ENCODE measurements at places on chromosomes 16 and 17.

DNA sequence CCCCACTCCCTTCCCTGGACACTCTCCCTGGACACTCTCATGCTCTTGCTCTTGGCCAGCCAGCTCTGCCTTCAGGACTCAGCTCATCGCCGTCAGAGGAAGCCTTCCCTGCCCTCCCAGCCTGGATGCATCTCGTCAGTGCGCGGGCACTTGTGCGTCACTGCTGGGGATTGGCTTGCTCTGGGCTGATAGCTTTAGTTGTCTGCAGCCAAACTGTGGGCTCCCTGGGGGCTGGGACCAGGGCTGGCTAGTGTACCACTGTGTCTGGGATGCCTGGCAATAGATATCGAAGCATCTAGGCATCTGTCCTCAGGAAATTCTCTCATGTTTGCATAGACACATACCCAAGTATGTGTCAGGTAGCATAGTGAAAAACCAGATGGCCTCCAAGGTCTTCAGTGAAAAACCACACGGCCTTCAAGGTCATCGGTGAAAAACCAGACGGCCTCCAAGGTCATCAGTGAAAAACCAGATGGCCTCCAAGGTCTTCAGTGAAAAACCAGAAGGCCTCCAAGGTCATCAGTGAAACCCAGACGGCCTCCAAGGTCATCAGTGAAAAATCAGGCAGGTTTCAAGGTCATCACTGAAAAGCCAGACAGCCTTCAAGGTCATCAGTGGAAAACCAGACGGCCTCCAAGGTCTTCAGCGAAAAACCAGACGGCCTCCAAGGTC lies 72.0 kb downstream of the CMIP start:
- no peak for DNase-seq

- no peak for DNase-seq
Observed at GRCh38 chr16:70683146-70683944, 2.5 kb downstream of the MTSS2 start.

- DNase-seq: no peak
Observed at GRCh38 chr16:10408824-10409381, 23.0 kb downstream of the ATF7IP2 start.

DNA sequence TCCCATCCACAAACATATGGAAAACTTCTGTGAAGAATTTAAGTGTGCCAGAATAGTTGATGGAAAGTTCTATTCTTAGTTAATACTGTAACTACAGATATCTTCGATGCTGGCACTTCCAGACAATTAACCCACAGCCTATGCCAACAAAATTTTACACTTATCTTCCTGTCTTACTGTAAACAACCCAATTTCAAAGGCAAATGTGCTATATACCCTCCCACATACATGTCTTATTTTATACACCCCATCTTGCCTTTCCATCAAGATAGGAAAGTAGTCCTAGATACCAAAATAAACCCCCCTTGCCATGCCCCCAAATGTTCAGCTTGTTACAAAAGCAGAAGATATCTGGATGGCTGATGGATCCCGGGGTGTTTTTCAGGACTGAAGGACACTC lies 306.3 kb downstream of the SLC39A11 start:
- no peak for DNase-seq

GRCh38 chr17:7922269-7922844 lies 6.3 kb upstream of the RNF227 start:
- no peak for DNase-seq

DNA sequence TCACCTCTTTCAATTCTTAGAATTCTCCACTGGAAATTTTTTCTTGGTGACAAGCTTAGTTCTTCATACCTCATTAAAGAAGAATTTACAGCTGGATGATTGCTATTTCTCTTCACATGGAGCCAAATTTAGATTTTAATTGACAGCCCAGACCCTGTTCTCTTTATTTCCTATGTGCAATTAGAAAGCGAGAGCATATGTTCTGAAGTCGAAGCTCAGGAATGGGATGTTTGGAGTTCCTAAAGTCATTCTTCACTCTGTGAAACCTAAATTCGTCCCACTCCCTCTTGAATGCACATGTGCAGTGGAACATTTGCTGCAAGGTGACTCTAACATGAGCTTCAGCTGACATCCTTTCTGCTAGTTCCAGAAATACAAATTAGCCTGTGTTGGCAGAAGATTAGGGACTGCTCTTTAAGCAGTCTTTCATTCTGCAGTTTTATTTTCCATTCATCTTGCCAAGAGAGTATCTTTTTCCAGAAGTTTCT lies 129.3 kb upstream of the KCNJ16 start:
- DNase-seq: no peak

DNA sequence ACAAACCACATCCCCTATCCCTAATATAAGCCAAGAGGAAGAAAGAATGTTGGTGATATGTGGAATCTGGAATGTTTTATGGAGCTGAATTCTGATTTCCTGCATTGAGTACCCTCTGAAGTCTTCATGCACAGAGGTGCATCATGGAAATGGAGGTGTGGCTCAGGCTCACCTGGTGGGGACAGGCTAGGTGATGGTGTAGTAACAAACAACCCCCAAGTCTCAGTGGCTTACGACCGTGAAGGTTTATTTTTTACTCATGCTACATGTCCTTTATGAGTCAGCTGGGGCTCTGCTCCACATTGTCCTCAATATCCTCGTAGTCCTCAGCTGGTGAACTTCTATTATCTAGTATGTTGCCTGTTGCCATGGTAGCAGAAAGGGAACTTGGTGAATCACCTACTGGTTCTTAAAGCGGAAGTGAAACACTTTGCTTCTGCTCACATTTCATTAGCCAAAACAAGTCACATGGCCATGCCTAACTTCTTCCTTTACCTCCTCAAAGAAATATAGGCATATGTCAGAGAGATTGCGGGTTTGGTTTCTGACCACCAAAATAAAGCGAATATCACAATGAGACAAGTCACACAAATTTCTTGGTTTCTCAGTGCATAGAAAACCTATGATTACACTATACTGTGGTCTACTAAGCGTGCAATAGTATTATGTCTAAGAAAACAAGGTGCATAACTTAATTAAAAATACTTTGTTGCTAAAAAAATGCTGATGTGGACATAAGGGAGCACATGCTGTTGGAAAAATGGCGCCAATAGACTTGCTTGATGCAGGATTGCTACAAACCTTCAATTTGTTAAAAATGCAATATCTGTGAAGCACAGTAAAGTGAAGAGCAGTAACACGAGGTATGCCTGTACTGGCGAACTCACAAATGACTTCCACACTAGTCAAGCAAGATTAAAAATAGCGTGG lies at the start of gene PMFBP1:
Gene PMFBP1, minus strand, starts transcription at position 51 of the 930 bp plus-strand sequence. CDS start 947 bp downstream, outside the sequence.
- DNase-seq: peak; percentile 86

All from RCC 7860 (cell line).